ENCODE measurements at places on chromosomes 13 and 19. TPM values are rescaled to one million over a fixed set of nuclear protein-coding genes. Genes with fewer than 3 reads are reported as not detected.

DNA sequence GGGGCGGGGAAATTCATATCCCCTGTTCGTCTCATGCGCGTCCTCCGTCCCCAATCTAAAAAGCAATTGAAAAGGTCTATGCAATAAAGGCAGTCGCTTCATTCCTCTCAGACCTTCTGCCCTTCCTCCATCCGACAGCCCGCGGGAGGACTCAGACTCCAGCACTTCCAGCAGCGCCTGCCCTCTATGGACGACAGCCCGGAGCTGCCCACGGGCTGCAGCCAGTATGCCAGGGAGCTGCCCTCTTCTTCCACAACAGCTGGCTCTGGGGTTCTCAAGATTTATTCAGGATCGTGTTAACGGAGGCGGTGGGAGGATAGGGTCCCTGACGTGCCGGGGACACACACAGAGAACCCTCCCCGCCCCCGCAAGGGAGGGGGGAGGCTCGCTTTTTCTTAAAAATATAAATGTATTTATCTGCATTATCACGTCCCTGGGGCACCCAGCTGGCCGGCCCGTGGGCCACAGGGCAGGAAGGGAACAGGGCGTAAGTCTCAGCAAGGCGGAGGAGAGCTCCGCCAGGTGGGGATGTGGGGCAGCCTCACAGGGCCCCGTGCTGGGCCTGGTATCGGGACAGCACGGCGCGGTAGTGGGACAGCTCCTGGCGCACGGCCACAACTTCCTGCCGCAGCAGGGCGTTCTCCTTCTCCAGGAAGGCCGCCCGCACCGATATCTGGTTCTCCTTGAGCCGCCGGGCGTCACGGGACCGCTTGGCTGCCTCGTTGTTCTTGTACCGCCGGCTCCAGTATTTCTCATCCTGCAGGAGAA, 6.7 kb downstream of the DBP start:
- no peak for DNase-seq

DNA sequence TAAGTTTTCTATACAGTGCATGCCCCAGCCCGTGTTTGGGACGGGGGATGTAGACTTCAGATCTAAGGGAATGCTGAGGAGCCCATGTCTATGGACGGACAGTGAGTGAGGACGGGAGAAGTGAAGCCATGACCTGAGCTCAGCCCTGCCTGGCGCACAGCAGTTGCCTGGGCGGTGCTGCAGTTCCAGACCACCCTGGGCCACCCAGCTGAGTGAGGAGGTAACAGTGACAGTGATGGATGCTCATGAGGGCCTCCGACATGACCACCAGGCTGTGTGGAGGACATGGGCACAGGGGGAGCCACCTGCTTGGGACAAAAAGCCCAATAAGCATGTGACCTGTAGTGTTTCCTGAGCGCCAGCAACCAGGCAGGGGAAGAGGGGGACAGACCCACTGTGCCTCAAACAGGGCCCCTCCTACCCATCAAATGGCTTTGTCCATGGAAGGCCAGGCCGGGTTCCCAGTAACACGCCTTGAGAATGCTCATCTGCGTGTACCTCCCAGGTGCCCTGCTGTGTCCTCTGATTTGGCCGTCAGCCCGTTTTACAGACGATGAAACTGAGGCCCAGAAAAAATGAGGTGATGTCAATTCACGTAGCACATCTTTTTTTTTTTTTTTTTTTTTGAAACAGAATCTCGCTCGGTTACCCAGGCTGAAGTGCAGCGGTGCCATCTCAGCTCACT, 22.6 kb downstream of the NOSIP start:
- no peak for DNase-seq

- DNase-seq, result no peak
These were observed 80.5 kb downstream of the GPR12 start for GRCh38 chr13:26680123-26680450.

DNA sequence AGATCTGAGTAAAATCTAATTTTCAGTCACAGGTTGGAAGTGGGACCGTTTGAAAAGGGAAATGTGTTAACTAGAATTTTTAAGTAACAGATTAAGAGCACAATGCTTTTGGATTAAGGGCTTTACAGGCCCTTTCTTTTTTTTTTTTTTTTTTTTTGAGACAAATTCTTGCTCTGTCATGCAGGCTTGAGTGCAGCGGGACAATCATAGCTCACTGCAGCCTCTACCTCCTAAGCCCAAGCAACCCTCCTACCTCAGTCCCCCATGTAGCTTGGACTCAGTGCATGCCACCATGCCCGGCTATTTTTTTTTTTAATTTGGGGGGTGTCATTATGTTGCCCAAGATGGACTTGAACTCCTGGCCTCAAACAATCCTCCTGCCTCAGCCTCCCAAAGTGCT, 363.7 kb downstream of the LIG4 start:
- DNase-seq, result no peak

- no peak for DNase-seq
These were observed 82.1 kb downstream of the ATP8A2 start for GRCh38 chr13:25453850-25454365.

GRCh38 chr19:44539236-44539826, 9.9 kb upstream of the CEACAM20 start:
- DNase-seq, result no peak

GRCh38 chr13:43424412-43424811, 362.4 kb downstream of the ENOX1 start:
- no peak for DNase-seq

GRCh38 chr13:113417836-113418721, 35.2 kb downstream of the ADPRHL1 start:
- no peak for DNase-seq

DNA sequence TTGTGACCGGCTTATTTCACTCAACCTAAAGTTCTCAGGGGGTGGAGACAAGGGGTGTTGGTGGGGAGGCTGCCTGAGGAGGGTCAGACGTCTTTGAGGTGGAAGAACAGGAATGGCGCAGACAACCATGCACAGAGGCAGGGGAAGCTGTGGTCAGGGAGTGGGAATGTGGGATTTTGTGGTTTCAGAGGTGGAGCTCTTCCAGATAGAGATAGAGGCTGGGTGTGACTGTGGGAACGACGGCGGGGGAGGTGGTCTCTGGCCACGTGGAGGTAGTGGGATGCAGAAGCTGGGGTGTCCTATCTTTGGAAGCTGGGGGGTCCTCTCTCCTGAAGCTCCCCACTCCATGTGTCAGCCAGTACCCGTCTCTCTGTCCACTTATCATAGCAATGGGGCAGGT, 7.8 kb upstream of the KLK14 start:
- DNase-seq, result no peak

GRCh38 chr19:35882114-35882832, 13.9 kb downstream of the APLP1 start:
- no peak for DNase-seq

GRCh38 chr13:33782631-33783030, 35.3 kb upstream of the RFC3 start:
- DNase-seq, result no peak

Gene RASA3
- polyA plus RNA-seq, result 12.6 TPM

Gene ZNF221
- 6.2 TPM for polyA plus RNA-seq

Gene PRR36
- 9.9 TPM for polyA plus RNA-seq

Gene ADGRE1
- not detected for polyA plus RNA-seq

Gene SIGLEC9
- polyA plus RNA-seq, result 1.8 TPM

Data from left renal pelvis (tissue), 4 donors.